Activated naive CD4-positive, alpha-beta T cell treated with Interleukin-2 at 50 U/mL for 16 hours (primary cell): ENCODE measurements at places on chromosomes 4 and X.

DNA sequence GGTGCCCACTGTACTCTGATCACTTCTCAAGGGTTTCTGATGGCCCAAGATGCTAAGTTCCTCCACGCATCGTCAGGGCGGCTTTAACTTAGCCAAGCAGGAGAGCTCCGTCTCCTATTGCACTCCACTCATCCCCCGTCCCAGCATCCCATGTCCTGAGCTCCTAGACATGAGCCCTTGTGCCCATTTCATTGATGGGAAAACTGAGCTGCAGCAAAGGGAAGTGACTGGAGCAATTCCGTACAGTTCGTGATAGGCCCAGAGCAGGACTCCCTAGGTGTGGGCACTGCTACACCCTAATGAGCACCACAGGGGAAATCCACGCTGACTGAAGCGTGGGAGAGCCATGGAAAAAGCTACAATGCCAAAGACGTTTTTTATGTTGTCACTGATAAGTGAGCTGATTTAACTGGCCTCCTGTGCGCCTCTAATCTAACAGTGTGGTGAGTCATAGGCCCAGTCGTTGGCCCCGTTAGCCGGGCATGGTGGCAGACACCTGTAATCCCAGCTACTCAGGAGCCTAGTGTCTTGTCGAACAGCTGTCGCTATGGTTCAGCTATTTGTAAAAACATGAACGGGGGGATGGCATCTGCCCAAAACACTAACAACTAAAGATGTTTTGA is 14.9 kb downstream of the NSDHL start:
- no peak for DNase-seq

DNA sequence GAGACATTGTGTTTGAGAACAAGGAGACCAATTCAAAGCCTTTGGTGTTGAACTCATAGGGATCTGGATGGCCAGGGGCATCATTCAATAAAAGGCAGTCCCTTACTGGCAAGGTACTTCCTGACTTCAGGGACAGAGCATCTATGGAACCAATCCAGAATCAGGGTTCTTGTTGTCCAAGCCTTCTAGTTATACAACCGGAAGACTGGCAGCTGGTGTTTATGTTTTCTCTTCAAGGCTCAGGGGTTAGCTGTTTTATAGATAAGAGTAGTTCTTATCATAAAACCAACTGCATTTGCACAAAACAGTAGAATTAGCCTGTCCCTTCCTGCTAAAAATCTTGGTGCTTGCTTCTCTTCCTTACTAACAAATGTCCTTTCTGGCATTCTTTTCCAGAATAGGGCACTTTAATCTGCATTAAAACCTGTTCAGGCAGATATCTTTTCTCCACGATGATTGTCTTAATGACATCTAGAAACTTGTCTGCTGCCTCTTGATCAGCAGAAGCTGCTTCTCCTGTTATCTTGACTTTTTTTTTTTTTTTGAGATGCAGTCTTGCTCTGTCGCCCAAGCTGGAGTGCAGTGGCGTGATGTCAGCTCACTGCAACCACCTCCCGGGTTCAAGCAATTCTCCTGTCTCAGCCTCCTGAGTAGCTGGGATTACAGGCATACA is 38.4 kb upstream of the ARHGEF6 start:
- DNase-seq: no peak

DNA sequence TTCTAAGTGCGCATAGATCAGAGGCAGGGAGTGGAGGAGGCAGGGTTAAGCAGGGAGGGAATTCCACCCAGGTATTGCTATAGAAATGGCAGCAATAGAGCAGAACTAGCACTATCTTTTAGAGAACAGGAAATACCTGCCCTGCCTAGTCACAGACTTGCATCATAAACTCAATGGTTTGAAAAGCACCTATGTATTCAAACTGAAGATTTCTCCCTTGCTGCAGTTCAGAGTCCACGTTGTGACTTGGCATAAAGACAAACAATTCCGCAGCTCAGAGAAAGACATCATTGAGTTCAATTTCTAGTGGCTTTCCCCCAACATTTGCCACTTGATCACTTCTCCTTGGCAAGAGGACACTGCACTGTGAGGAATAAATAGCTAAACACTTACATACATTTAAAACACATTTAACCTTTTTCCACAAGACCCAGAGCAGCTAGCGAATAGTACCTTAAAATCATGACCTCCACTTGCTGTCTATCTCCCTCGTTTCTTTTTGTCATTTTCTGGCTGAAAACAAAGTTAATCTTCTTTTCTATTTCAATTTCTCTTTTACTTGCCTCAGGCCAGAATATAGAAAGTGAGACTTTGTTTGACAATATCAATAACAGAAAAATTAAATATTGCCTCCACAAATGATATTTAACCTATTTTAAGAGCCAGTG is 42.4 kb downstream of the SLC7A11 start:
- DNase-seq: no peak

DNA sequence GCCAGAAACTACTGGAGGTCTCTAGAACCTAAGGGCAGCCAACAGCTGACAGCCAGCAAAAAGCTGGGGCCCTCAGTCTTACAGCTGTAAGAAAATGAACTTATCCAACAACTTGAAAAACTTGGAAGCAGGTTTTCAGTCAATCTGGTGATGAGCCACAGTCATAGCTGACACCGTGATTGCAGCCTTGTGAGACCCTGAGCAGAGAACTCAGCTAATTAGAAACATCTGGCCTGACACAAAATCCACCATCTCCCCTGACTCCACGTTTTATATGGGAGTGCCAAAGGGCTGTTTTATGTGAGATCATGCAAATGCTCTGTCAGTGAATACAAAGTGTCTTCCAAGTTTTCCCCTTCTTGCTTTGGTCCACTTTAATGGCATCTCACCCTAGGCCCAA is 198.8 kb upstream of the DCAF8L1 start:
- DNase-seq: no peak

GRCh38 chrX:119398974-119399771 is at the start of gene SLC25A43:
Gene SLC25A43 (plus strand): TSS chrX:119399336. CDS start chrX:119399404, 68 bp downstream.
- peak; percentile 30 for DNase-seq

DNA sequence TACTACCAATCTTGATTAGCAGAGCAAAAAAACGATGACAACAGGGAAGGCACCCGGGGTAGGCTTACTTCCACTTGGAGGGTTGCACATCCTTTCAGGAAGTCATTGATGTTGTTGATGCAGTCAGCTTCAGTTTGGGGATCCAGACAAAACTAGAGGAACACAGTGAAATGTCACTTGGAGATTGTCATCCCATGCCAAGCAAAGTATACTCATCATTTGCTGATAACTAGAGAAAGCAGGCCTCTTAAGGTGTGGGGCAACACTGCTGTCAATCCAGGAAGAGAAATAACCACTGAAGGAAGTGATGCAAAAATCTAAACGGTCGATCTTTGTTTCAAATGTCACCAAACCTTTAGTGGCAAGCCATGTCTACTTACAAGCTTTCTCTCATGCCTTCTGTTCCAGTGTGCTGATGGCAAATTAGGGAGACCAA is 1.4 kb downstream of the ARHGEF6 start:
- no peak for DNase-seq

- DNase-seq: no peak
Observed at GRCh38 chr4:1972414-1972813, 36.4 kb downstream of the NELFA start.

- DNase-seq: no peak
Observed at GRCh38 chrX:118504581-118504980, 9.0 kb downstream of the DOCK11 start.

- DNase-seq: no peak
Observed at GRCh38 chr4:92477298-92477697, 173.5 kb downstream of the GRID2 start.

GRCh38 chr4:93237521-93237920 is 591.0 kb upstream of the ATOH1 start:
- no peak for DNase-seq

DNA sequence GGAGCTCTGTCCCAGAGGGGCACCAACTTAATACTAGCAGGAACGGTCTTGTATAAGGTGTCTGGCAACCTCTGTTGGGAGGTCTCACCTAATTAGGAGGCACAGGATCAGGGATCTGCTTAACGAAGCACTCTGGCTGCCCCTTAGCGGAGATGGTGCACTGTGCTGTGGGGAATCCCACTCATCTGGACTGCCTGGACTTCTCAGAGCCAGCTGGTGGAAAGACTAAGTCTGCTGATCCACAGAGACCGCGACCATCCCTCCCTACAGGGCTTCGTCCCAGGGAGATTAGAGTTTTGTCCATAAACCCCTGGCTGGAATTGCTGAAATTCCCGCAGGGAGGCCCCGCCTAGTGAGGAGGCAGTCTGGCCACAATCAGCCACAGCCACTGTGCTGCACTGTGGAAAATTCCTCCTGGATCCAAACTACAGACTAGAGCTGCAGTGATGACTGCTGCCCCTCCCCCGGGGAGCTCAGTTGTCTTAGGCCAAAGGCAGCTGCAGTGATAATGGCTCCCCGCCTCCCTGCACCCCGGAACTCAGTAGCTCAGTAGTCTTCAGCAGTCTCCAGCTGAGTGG is 22.0 kb upstream of the ZCCHC4 start:
- DNase-seq: no peak

DNA sequence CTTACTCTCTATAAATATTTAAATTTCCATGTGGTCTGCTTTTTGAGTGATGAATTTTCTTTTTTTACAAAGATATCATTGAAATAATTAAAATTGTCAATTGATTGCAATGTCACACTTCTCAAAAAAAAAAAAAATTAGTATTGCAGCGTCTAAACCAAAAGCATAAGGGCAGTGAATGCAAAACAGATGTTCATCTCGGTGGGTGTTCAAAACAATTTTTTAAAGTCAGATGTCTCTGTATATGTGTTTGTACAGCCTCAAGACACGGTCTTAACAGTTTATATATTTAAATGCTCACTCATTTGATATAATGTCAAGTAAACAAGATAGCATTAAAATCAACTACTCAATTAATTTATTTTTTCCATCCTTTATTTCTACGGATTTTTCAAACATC is 52.3 kb downstream of the PALLD start:
- no peak for DNase-seq

GRCh38 chr4:160819791-160820190 is 1344.0 kb downstream of the FSTL5 start:
- no peak for DNase-seq

DNA sequence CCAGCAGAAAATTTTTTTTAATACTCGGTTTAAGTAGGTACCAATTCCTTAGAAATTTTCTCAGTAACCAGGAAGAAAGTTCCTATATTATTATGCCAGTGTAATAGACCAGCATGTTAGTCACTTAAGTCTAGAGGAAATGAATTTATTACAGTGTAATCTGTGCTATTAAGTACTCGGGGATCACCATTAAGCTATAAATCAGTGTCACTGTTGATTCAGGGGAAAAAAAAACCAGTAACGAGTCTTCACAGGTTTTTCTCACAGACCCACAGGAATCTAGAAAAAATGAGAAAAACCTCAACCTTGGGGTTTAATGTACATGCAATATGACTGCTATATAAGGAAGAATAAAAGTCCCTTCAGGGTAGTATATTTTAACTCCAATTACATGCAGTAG is 138.3 kb upstream of the IL1RAPL2 start:
- DNase-seq: no peak

DNA sequence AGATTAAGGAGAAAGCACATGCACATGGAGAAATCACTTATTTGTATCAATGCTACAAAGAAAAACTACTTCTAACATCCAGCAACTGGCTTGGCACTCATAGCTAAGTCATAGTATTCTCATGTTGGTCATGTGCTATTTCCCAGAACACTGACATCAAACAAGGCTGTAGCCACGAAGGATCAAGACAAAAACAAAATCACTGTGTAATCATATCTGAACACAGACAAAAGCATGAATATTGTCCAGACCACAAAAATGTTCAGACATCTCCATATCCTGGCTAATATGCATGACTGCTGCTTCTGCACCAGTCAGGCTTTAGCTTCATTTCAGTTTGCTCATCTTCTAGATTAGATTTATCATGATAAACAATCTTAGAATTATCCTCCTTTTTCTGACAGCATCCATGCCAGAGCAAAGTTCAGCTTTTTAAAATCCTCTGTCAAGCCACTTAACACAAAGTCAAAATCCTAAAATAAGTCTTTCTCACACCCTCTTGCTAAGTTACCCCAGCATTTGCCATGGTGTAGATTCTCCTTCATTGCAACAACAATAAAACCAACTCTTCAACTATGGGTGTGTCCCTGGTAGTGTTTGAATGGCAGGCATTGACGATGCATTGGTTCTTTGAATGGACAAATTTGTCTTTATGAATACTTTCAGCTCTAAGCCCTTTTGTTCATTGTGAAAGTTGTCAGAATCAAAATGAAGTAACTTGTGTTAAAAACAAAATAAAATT is 39.1 kb upstream of the NPFFR2 start:
- no peak for DNase-seq

DNA sequence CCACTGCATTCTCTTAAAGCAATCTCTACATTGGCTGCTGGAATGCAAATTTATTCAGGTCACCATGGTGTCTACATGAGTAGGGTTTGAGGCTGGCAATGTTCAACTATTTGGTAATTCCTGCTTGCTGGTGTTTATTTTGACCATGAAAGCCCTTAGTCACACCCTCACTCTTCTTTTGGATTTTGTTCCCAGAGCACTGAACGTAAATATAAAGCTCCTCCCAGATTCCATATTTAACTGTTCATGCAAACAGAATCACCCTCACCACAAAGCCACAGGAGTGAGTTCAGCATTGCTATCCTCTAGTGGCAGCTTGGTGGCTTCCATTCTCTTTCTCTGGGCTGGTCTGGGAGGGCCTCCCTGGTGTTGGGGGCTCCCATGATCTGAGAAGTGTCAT is 82.8 kb downstream of the LNX1 start:
- DNase-seq: no peak

GRCh38 chr4:23789762-23790161 is 100.1 kb downstream of the PPARGC1A start:
- no peak for DNase-seq

GRCh38 chr4:153969542-153969941 is 180.7 kb upstream of the SFRP2 start:
- DNase-seq: no peak

DNA sequence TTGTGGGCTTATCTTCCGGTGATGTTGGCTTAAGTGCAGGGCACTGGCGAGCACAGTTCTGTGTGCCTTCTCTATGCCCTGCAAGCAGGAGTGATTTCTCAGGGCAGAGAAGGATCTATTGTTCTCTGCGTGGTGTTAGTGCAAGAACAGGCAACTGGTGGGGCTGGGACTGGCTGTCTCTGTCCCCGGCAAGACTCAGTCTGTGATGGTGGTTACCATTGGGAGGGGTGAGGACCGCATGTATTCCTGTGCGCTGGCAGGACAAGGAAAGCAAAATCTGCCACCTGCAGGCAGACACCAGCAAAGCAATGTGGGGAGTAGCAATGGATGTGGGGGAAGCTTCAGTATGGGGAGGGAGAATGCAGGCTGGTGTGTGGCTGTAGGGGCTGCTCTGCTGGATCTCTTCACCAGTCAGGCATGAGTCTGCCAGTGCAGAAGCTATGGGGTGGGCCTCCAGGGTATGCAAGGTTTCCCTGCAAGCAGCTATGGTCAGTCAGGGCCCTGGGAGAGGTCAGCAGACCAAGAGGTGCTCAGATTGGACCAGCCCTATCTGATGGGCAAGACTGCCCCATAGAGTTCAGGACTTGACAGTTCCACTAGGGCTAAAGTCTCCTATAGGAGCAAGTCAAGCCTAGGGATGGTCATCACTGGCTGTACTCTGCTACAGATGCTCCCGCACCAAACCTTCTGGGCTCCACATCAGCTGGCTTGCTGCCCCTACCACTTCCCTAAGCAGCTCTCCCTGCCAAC is 16.8 kb downstream of the PF4 start:
- DNase-seq: no peak
